ENCODE measurements at places on chromosomes 16 and 17. TPM values are rescaled to one million over a fixed set of nuclear protein-coding genes. Genes with fewer than 3 reads are reported as not detected.

The CLEC16A gene
- 19.8 TPM for total RNA-seq

The USP43 gene
- 12.0 TPM for total RNA-seq

The UTP18 gene
- total RNA-seq = 43.1 TPM

The ARL16 gene
- total RNA-seq = 58.9 TPM

The TBX2 gene
- 7.7 TPM for total RNA-seq

The MPV17L gene
- total RNA-seq = 9.6 TPM

The TMEM100 gene
- total RNA-seq = not detected

The PPY gene
- not detected for total RNA-seq

The SDK2 gene
- 1.6 TPM for total RNA-seq

The CES5A gene
- not detected for total RNA-seq

The C16orf78 gene
- total RNA-seq = not detected

The STH gene
- total RNA-seq = not detected

The SLC16A11 gene
- total RNA-seq = not detected

The KRTAP1-3 gene
- total RNA-seq = not detected

The SDR42E2 gene
- total RNA-seq = not detected

The GUCY2D gene
- not detected for total RNA-seq

The HEATR9 gene
- not detected for total RNA-seq

The MMP15 gene
- 78.7 TPM for total RNA-seq

The PDXDC1 gene
- 53.0 TPM for total RNA-seq

The AHSP gene
- not detected for total RNA-seq

The SMIM36 gene
- total RNA-seq = not detected

The NTN1 gene
- 15.2 TPM for total RNA-seq

The CACNG4 gene
- 0.84 TPM for total RNA-seq

The TGFB1I1 gene
- 116 TPM for total RNA-seq

The DNAI2 gene
- not detected for total RNA-seq

The DOC2A gene
- not detected for total RNA-seq

The AOC3 gene
- 0.55 TPM for total RNA-seq

The MAPT gene
- total RNA-seq = 0.25 TPM

The SECTM1 gene
- 0.07 TPM for total RNA-seq

The B4GALNT2 gene
- total RNA-seq = 0.50 TPM

The GAS2L2 gene
- total RNA-seq = not detected

The MBTD1 gene
- total RNA-seq = 8.8 TPM

The RPRML gene
- total RNA-seq = not detected

The HLF gene
- total RNA-seq = 0.25 TPM

The NDRG4 gene
- 30.1 TPM for total RNA-seq

The CD79B gene
- 0.14 TPM for total RNA-seq

The ZFP3 gene
- total RNA-seq = 4.4 TPM

The PGP gene
- total RNA-seq = 17.7 TPM

The KRTAP2-3 gene
- 4.3 TPM for total RNA-seq
